ENCODE measurements at places on chromosomes 11 and 22. TPM values are rescaled to one million over a fixed set of nuclear protein-coding genes. Genes with fewer than 3 reads are reported as not detected.

IFITM10 gene
- not detected for total RNA-seq

RTN4RL2 gene
- total RNA-seq, result 16.1 TPM

DNA sequence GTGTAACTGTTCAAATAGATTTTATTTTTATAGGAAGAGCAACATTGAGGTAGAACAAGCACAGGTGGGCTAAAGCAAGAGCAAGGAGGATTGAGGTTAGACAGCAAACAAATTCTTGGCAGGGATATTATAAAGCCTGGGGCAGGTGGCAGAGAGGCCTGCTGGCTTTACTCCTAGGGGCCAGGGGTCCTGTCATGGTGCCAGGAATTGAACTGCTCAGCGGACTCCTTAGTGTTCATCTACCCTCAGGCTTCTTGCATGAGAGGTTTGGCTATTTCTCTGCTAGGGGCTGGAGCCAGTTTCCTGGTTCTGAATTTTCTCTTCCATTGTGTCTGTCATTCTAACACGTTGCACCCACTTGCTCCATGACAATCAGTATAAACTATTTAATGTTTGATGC is 217.2 kb upstream of the NCAM1 start:
- no peak overlapping the region for H3K4me3 ChIP-seq
- no peaks in the 10 kb centered on the region for H3K36me3 ChIP-seq
- H3K27ac ChIP-seq, result no peak overlapping the region
- H3K27me3 ChIP-seq, result no peaks in the 10 kb centered on the region

GRCh38 chr11:71222318-71223080 is 29.9 kb downstream of the SHANK2 start:
- H3K27me3 ChIP-seq, result no peaks in the 10 kb centered on the region
- H3K36me3 ChIP-seq, result no peaks in the 10 kb centered on the region
- H3K4me1 ChIP-seq, result no peaks in the 10 kb centered on the region
- no peak for DNase-seq

- H3K36me3 ChIP-seq, result no peaks in the 10 kb centered on the region
- peak; percentile 88 for DNase-seq
- no peaks in the 10 kb centered on the region for H3K27me3 ChIP-seq
Measured at GRCh38 chr11:75554258-75555022, 7.6 kb upstream of the SERPINH1 start.

GRCh38 chr22:17336061-17336460 is 33.2 kb upstream of the CECR2 start:
- no peak overlapping the region for H3K4me3 ChIP-seq
- no peak overlapping the region for H3K27ac ChIP-seq
- no peaks in the 10 kb centered on the region for H3K27me3 ChIP-seq
- H3K4me1 ChIP-seq, result peaks cover 5% of the 10 kb centered on the region
- H3K36me3 ChIP-seq, result no peaks in the 10 kb centered on the region
- DNase-seq, result no peak

Measured in GM23338 (cell line).